Activated CD8-positive, alpha-beta memory T cell treated with anti-CD3 and anti-CD28 coated beads for 4 hours (primary cell): ENCODE measurements at places on chromosomes 12 and 14.

DNA sequence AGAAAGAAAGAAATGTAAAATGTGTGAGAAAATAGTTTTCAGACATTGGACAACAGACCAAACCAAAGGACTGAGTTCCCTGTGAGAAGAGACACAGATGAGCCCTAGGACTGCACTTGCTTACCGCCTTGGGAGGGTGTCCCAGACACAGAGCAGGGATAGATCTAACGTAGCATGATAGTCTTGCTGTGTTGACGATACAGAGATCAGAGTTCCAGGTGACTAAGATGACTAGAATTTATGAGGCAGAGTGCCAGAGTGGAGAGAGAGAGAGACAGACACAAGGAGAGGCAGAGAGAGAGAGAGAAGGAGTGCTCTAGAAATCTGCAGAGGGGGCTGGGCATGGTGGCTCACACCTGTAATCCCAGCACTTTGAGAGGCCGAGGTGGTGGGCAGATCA lies 148.2 kb upstream of the LMNTD1 start:
- no peak for DNase-seq

GRCh38 chr12:98750511-98750910 lies 105.4 kb downstream of the APAF1 start:
- no peak for DNase-seq

GRCh38 chr12:73421832-73422231 lies 1115.8 kb upstream of the ATXN7L3B start:
- DNase-seq, result no peak

GRCh38 chr12:110937104-110937641 lies 16.8 kb upstream of the MYL2 start:
- peak; percentile 20 for DNase-seq

GRCh38 chr14:55125403-55125802 lies 3.6 kb upstream of the LGALS3 start:
- no peak for DNase-seq

DNA sequence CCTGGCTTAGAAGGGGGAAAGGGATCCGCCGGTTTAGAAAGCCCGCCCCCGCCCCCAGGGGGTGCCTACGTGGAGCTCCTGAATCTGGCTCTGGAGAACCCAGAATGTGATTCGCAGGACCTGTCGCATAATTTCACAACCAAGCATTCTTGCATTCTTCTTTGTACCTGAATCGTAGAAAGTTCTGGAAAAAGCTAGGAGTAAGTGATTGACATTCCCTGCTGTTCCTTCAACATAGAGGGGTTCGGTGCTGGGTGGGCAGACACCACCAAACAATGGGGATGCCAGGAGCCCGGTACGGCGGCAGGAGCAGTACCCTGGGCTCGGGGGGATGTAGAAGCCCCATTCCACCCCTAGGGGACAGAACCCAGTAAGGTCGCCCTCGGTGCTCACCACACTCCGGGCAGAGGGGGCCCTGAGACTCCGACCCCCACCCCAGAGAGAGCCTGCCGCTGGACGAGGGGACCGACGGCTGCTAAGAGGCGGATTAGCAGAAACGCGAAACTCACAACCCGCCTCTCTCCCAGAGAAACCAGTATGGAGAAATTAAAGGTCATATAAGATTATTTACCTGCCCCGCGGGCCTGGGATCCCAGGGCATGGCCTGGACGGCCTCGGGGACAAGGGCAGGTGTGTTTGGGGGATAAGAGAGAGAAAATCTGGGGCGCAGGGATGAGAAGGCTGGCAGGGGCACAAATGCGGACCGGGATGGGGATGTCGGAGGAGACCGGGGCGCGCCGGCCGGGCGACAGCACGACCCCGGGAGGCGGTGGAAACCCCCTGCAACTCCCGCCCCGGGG lies 520 bp downstream of the CSRP2 start:
- no peak for DNase-seq

- DNase-seq, result no peak
These were observed 126.9 kb upstream of the FGD4 start for GRCh38 chr12:32272465-32272864.
